ENCODE measurements at places on chromosomes 3 and 15. TPM values are rescaled to one million over a fixed set of nuclear protein-coding genes. Genes with fewer than 3 reads are reported as not detected.

SLC35A5 gene
- total RNA-seq, result 13.5 TPM

ARMC8 gene
- 39.3 TPM for total RNA-seq

OR5K2 gene
- total RNA-seq, result not detected

PRSS50 gene
- total RNA-seq, result not detected

FBXL22 gene
- total RNA-seq, result not detected

P2RY14 gene
- under 0.01 TPM for total RNA-seq

TIMP4 gene
- 0.48 TPM for total RNA-seq

OPA1 gene
- total RNA-seq, result 64.3 TPM

GP5 gene
- not detected for total RNA-seq

EIF4A2 gene
- 723 TPM for total RNA-seq

AQP9 gene
- not detected for total RNA-seq

GCNT3 gene
- 10.4 TPM for total RNA-seq

CTXND1 gene
- not detected for total RNA-seq

SATB1 gene
- total RNA-seq, result 8.7 TPM

INAFM2 gene
- 10.6 TPM for total RNA-seq

NEO1 gene
- total RNA-seq, result 13.5 TPM

DLEC1 gene
- not detected for total RNA-seq

ARRDC4 gene
- 7.7 TPM for total RNA-seq

SLC35G2 gene
- total RNA-seq, result 6.2 TPM

CD96 gene
- not detected for total RNA-seq

ARGFX gene
- not detected for total RNA-seq

WDR82 gene
- 54.9 TPM for total RNA-seq

ASB14 gene
- not detected for total RNA-seq
